ENCODE measurements at places on chromosomes 6 and 20.

DNA sequence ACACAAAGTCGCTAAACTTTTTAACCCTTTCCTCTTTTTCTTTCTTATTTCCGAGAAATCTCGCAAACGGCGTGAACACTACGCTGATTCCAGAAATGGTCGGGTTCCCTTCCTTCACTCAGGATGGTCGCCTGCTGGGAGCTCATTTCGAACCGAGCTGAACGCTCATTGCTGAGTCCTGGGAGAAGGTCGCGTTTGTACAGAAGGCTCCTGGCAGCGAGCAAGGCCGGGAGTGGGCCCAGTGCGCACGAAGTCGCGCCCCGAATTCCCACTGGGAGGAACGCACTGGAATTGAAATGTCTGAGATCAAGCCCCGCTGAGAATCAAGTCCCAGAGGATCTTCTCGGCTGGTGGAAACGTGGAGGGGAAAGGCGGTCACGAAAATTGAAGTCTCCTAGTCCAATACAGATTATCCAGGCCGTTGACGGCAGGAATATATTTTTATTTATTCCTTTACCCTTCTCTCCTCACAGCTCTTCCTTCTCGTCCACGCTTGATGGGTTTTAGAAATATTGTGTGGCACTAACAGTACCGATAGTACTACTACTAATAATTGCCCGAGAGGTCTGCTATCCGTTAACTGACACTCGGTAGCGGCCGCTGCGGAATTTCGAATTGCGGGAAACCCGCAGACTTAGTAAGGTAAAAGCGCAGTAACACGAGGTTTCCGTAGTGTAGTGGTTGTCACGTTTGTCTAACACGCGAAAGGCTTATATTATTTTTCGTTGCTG is 207.2 kb upstream of the ZNF184 start:
- no peak for DNase-seq

- no peak for DNase-seq
Observed at GRCh38 chr20:12482661-12483060, 526.1 kb upstream of the SPTLC3 start.

DNA sequence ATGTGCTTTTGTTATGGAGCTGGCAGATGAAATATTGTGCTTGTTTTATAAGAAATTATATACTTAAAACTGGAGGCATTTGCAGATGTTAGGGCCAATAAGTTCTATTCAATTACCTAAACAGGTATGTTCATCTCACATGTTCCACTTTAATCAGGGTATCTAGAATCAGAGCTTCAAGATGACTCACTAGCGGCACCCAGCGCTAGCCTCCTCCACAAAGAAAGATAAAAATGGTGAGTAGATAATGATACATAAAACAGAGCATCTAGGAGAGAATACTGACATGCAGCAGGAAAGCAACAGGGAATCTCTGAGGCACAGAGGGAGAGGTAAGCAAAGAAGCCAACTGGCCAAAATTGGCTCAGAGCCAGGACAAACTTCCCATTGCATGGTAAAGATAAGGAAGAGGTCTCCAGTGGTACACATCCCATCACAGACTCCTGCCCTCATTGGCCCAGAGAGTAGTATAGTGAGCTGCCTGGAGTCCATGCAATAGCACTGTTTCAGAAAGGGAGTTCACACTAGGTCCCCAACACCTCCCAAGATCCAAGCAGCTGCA is 200.7 kb upstream of the SPTLC3 start:
- no peak for DNase-seq

DNA sequence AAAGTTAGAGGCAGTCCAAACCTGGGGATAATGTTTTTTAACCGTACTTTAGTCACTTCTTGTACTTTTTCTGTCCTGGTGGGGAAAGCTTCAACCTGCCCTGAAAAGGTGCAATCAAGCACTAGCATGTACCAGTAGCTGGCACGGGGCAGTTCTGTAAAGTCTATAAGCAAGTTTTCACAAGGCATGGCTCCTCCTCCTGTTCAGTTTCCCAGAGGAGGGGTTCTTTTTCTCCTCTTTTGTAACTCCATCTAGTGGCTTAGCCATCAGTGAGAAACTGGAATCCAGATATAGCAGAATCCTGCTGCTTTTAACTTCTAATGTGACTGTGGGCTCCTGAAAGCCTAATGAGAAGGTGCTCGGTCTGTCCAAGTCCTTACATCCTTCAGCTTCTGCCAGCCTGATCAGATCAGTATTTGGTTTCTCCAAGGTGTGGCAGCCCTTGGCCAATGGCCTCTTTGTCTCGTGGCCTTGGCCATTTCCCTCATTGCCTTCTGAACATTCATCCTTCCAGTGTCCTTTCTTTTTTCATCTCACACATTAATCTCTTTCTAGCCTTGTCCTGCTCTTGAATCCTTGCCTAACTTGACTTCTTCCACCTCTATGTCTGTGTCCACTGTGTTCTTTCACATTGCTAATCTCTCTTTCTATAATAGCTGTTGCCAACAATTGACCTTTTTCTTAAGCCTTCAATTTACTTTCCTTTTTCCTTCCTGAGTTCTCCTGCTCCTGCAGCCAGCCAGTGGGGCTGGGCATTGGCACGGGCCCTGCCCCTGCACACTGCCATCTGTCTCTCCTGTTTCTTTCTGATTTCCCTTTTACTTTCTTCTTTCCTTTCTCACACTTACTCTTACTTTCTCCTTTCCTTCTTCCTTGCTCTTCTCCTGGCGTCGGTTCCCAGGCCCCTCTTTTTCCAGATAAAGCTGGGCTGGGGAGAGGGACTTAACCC is 222.0 kb upstream of the SYNCRIP start:
- DNase-seq, result no peak

GRCh38 chr20:21510414-21511384 is 3.2 kb downstream of the NKX2-2 start:
- peak; percentile 44 for DNase-seq

Data from amygdala (tissue), 56 donors.